Hematopoietic multipotent progenitor cell treated with erythropoietin and hydrocortisone succinate and interleukin-3 and kit ligand, for 6 days (in vitro differentiated cells): ENCODE measurements at places on chromosomes 7 and 10.

- DNase-seq, result no peak
Measured at GRCh38 chr7:46256870-46257661, 336.0 kb upstream of the IGFBP3 start.

- DNase-seq, result no peak
Measured at GRCh38 chr10:120960725-120961124, 109.6 kb downstream of the WDR11 start.

GRCh38 chr7:13159003-13159402 is 471.6 kb downstream of the ARL4A start:
- no peak for DNase-seq

- DNase-seq, result no peak
Measured at GRCh38 chr10:100782461-100783244, 37.3 kb downstream of the PAX2 start.

DNA sequence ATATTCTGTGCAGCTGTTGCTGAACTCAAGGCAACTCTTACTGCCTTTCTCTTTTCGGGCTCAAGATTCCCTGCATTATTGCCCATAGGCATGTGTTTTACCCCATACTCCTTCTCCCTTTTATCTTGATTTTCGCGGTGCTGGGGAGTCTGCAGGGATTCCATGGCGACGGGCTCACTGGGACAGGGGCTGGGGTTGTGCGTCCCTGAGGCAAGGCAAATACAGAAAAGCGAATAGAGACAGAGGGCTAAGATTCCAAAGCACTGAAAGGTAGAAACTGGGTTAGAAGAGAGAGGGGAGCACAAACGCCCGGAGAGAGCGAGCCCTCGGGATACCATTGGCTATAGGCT is 519 bp upstream of the RPP38 start:
- no peak for DNase-seq

GRCh38 chr7:4650433-4651047 is 31.6 kb upstream of the FOXK1 start:
- DNase-seq, result no peak

- DNase-seq, result no peak
Measured at GRCh38 chr10:14382022-14382421, 51.3 kb upstream of the FRMD4A start.

GRCh38 chr10:45558425-45558824 is 114.1 kb downstream of the ZFAND4 start:
- DNase-seq, result peak; percentile 84

- no peak for DNase-seq
Measured at GRCh38 chr7:91033574-91033973, 230.7 kb upstream of the FZD1 start.

DNA sequence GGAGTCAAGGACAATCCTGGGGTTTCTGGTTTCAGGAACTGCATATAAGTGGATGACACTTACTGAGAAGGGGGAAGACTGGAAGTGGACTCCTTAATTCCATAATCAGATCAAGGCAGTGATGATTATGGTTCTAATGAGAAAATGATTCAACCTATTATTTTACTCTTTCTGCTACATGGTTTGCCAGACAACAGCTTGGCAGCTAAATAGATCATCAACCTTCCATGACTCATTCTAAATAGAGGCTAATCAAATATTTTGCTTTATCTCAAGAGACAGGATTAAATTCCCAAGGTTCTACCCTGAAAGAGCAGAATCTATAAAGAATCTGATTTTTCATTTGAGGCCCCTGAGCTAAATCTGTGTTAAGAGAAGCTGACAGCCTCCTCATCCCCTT is 46.3 kb downstream of the CNNM1 start:
- DNase-seq, result no peak

GRCh38 chr10:123636598-123637325 is 29.4 kb upstream of the GPR26 start:
- DNase-seq, result no peak
